ENCODE measurements at places on chromosomes 12 and 14.

DNA sequence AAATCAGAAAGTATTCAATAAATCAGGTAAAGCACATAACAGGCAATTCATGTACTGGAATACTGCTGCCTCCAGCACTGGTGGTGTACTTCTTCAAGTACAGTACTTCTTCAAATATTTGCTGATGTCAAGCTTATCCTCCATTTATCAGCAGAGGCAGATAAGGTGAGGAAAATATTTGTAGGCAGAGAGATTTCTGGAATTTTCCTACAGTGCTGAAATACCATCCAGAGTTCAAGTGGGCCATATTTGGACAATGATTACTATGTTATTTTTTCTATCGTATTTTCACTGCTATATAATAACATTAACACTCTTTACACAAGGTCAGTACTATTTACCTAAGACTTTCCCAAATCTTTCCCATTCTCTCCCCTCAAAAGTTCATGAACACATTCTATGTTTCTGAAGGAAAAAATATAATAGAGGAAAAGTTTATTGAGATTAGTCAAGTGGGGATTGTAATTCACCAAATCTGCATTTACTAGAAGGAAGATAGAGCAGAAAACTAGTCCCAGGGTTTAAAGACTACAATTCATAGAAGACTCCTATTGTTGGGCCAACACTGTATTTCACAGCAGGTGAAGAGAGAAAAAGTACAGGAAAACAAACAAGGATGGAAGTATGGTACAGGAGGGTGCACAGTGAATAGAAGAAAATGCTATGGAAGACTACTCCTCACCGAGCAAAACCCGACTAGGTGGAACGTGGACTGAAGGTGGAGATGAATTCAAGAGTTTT, 141.1 kb downstream of the PAWR start:
- no peak for DNase-seq

- peak; percentile 37 for DNase-seq
Observed at GRCh38 chr14:24307575-24308341, at the start of gene CIDEB. CIDEB (minus strand) TSS chr14:24307977; CDS start chr14:24307858, 119 bp downstream.

- DNase-seq = no peak
Observed at GRCh38 chr14:36430169-36430568, 89.9 kb downstream of the NKX2-1 start.

- DNase-seq = no peak
Observed at GRCh38 chr12:106141452-106141851, 2.7 kb upstream of the NUAK1 start.

GRCh38 chr12:94586589-94587259, 63.6 kb downstream of the TMCC3 start:
- no peak for DNase-seq

DNA sequence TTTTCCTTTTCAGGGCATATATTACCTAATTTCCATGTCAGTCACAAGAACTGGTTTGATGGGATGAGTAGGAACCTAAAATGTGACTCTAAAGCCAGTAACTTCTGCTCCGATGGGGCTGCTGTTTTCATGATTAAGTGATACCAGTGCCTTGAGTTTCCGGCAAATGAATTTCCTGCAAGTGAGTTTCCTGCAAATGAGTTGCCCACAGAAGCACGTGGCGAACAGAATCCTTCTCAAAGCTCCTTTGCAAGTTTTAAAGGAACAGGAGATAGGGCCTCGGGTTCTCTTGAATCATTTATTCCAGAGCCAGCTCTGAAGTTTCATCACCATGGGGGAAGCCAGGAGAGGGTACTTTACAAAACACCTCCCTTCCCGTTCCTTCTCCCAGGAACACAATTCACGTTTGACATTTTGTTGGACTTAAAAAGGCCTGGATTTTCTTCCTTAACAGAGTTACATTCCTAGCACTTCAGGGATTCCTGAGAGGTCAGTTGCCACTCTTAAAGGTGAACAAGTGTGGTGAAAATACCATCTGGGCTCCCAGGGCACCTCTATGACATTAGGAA, 2.2 kb upstream of the PPTC7 start:
- DNase-seq = no peak

- no peak for DNase-seq
Observed at GRCh38 chr12:51021694-51022093, 4.5 kb downstream of the SLC11A2 start.

DNA sequence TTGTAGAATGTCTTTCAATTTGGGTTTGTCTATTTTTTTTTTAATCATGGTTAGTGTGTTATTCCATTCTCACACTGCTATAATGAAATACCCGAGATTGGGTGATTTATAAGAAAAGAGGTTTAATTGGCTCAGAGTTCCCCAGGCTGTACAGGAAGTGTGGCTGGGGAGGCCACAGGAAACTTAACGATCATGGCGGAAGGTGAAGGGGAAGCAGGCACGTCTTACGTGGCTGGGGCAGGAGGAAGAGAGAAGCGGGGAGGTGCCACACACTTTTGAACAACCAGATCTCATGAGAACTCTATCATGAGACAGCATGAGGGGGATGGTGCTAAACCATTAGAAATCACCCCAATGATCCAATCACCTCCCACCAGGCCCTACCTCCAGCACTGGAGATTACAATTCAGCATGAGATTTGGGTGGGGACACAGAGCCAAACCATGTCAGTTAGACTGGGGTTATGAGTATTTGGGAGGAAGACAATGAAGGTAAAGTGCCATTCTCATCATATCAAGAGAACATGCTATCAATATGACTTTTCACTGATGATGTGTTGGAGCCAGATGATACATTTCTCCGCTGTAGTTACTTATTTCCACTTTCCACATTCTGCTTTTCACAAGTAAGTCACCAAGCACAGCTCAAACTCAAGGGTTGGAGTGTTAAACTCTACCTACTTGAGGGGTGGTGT, 45.8 kb downstream of the AP5M1 start:
- DNase-seq = no peak

GRCh38 chr12:105418821-105419291, 88.4 kb downstream of the C12orf75 start:
- no peak for DNase-seq

GRCh38 chr14:66345986-66346385, 140.2 kb upstream of the CCDC196 start:
- no peak for DNase-seq

DNA sequence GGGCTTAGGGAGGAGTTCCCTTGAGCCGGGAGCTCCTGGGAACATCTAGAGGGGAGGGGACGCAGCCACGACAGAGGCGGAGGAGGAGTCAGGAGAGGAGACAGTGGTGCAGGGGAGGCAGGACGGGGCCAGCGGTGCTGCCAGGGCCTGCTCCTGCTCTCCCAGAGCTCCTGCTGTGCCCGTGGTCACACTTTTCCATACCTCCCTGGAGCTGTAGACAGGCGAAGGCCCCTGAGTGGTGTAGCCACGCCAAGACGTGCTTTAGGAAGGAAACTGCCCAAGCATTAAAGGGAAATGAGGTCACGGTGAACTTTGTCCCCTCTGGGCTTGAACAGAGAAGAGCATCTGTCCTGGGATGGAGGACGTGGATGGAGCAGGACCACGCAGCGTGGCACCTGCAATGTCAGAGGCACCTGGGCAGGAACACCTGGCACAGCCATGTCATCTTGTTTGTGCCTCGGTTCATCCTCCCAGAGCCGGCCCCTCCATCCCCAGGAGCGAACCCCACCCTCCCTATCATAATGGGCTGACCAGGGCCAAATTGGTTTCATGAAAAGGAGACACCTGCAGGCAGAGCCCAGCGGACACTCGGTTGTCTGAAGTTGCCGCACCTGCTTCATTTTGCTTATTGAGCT, 239.5 kb upstream of the SFSWAP start:
- DNase-seq = no peak

DNA sequence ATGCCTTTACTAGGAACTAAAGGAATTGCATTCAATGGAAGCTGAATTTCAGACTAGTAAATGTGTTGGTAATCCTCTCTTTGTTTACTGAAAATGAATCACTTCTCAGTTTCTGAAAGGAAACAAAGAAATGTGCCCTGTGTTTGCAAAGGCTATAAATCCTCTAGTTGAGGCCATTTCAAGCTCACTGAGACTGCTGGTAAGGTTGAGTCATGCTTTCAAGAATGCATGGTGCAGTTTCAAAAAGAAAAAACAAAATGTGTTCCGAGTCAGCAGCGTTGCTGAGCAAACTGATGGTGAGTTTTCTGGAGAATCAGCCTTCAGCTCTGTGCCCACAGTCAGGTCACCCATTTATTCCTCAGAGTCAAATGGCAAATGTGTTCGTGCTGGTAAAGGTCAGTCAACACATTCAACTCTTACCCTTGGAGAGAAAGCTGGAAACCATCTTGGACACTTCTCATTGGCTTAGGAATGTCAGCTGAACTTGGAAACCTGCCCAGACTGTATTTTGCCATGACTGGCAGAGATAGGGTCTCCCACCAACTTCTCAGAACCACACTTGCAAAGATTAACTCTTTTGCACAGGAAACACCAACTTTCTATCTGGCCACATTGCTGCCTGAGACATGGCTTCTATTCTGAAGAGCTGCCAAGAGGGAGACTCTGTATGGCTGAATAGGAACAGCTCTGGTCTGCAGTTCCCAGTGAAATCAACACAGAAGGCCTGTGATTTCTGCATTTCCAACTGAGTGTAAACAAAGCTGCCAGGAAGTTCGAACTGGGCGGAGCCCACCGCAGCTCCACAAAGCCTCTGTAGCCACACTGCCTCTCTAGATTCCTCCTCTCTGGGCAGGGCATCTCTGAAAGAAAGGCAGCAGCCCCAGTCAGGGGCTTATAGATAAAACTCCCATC, 484.4 kb downstream of the ATP23 start:
- no peak for DNase-seq

DNA sequence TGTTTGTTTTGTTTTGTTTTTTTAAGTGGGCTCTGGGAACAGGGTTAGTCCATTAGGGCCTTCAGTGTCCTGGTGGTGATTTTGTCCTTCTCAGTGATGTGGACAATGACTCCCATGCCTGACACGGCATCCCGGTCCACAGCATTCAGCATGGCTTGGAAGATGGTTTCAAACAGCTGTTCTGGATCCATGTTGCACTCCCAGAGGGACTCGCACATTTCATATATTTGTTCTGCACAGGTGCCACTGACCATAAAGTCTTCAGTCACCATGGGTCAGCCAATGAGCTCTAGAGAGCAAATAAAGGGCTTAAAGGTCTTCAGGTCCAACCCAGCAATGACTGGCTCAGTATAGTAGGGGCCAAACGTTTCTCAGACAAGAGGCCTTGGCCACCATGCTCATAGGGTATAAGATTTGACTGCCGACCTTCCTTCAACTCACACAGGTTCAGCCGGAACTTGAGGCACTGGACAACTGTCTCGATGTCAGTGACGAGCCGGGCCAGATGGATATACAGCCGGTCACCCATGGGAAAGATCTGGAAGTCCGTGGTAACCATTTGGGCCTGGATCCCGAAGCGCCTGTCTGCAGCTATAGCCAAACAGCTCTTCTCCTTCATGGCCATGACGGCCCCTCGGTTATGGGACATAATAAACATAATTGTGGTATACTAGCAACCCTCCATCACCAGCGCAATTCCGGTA, 18.0 kb downstream of the OR10P1 start:
- no peak for DNase-seq

DNA sequence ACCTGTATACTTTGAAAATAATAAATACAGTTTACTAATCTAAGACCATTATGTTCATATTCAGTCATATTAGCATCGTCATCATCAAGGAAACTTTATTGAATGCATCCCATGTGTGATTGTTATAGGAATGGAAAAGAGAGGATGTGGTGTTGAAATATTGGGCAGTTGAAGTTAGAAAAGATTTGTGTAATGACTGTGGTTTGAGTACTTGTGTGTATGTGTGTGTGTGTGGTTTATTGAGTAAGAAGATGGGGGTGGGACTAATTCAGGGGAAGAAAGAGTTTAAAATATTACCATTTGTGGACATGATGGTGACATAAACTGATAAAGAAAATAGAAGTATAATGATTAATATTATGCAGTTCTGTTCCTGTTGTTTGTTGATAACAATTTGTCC, 238.7 kb upstream of the SEL1L start:
- DNase-seq = no peak

- DNase-seq = no peak
Observed at GRCh38 chr12:45388545-45388944, 172.7 kb downstream of the ANO6 start.

GRCh38 chr12:128801879-128802391, 21.8 kb downstream of the SLC15A4 start:
- DNase-seq = no peak
